Effector CD8-positive, alpha-beta T cell (primary cell): ENCODE measurements at places on chromosomes 3 and 15.

DNA sequence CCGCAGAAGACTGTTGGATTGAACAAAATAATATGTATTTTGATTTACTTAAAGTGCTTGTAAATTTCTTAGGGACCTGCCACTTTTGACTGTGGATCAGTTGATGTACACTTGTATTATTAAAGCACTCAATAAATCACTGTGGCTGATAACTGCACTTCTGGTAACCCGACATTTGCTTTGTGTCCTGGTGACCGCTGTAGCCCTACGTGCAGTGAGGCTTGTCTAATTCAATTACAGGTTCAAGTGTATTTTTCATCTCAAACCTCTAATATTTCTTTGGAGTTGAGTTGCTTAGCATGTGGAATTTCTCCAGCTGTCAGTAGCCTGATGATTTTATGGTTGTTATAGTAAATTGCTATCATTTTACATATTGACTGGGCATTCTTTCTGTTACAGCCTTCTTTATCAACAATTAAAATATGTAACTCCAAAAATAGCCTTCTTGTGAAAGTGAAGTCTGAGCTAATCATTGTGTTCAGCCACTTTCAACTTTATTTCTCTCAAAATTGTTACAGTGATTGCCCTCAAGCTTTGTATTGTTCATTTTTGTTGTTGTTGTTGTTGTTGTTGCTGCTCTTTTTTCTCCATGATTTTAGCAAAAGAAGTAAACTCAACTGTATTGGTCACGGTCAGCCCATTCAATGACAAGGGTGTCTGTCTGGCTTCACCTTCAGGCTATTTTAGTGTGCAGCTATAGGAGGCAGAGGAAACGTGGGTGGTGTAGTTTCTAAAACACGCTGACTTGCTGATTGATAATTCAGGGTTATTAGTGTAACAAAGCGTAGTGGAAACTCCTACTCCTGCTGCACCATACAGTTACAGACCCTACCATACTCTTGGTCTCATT lies 215.1 kb upstream of the UBE2E1 start:
- no peak for DNase-seq

DNA sequence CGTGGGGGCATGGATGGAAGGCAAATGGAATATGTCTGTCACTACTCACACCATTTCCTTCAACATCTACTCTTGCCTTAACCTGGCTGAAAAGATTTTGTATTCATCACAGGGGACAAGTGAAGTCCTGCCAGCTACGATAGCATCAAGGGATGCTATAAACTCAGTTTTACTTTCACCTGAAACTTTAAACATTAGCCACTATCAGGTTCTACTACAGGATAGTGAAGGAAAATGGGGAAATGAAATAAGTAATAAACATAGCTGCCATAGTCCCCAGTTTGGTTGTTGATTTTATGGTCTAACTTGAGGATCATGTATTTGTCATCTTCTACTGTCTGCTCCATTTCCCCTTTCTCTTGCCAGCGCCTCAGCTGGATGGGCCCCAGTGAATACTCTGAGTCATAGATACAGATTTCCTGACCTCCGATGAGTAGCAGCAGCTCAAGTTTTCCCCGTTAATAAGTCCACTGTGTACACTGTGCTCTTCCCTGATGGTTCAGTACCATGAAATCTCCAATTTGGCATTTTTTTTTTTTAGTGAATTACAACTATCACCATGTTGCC lies 338.2 kb upstream of the SLCO3A1 start:
- no peak for DNase-seq

- no peak for DNase-seq
These were observed 200.8 kb upstream of the IL12A start for GRCh38 chr3:159787794-159788205.

DNA sequence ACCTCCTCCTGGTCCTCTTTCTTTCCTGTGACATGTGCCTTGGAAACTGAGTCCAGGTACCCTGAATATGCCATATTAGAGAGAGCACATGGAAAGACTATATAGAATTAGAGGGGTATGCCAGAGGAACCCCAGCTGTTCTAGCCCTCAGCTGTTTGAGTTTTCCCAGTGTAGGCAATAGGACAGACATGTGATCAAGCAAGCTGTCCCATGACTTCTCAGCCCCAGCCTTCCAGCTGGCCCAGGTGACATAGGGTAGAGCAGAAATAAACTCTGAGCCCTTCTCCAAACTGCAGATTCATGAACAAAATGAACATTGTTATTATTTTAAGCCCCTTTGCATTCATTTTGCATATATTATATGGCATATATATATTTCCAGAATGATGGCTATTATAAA lies 118.7 kb downstream of the PPM1L start:
- no peak for DNase-seq

DNA sequence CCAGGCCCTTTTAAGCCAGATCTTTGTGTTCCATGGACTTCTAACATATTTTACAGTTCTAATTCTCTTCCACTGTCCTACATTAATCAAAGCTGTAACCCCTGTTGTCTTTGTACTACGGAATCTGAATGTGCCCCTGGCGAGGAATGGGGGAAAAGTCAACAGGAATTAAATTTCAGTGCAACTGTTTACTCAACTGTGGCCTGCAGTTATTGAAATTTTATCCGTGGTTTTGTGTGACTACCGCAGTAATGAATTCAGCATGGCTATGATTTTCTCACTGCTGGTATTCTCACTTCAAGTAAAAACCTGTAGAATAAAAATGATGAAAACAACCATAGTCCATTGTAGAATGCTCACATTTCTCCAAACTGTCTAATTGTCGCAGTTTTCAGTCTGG lies 388.0 kb downstream of the FOXP1 start:
- DNase-seq, result no peak

- no peak for DNase-seq
These were observed 49.5 kb downstream of the HEG1 start for GRCh38 chr3:125006291-125006731.

DNA sequence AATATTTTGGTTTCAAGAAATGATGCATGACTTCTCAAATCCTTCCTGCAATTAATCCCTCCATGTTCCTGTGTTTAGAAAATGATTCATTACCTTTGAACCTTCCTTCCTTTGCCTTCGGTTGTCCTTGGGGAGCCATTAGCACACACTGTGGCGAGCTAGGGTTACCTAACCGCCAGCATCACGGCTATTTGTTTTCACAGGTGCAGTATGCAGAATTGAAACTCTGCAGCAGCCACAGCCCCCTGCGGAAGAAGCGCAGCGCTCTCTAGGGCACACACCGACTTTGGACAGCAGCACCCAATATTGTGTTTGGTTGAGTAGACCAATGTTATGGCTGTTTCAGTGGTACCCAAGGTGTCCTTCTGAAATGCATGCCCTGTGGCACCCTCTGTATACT lies 247.4 kb downstream of the MCTP2 start:
- no peak for DNase-seq

DNA sequence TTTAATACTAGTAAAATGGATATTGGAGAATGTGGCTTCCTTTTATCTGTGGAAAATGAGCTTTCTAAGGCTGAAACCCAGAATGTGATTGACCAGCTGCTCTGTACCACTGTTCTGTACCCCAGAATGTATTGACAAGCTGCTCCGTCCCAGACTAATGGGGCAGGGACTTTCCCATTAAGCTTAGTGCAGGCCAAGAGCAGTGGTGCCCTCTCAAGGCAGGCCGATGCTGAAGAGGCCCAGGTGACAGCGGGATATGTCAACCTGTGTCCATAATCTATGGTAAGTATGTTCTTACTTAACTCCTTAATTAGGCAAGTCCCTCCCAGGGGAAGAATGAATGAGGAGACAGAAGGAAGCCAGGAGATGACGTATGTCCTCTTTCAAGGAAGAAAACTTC lies 31.1 kb downstream of the SGO1 start:
- no peak for DNase-seq

GRCh38 chr15:72078887-72079286 lies 39.1 kb downstream of the MYO9A start:
- no peak for DNase-seq

DNA sequence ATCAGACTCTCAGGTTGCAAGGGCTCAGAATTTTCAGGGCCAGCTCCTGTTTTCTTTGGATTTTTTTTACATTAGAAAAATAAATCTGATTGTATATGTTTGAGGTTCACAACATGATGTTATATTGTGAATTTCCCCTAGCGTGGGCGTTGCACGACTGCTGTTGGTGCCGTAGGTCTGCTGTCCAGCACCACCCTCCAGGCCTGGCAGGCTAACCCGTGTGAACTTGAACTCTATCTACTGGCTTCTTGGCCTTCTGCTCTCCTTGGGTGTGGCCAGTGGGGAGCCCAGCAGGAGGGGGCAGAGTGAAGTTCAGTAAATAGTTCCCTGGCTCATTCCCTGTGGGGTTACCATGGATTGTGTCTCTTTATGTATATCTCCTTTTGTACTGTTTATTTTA lies 80.5 kb upstream of the RORA start:
- DNase-seq, result no peak

GRCh38 chr3:9947025-9947995 lies 4.9 kb downstream of the PRRT3 start:
- no peak for DNase-seq

GRCh38 chr3:96083610-96084009 lies 730.8 kb upstream of the EPHA6 start:
- no peak for DNase-seq

GRCh38 chr15:92725171-92725570 lies 69.6 kb upstream of the FAM174B start:
- DNase-seq, result no peak

- no peak for DNase-seq
These were observed 700 bp upstream of the BLM start for GRCh38 chr15:90716317-90716975.

GRCh38 chr15:20345401-20345958 lies 196.1 kb downstream of the GOLGA6L6 start:
- no peak for DNase-seq

GRCh38 chr3:41029356-41029755 lies 169.9 kb upstream of the CTNNB1 start:
- no peak for DNase-seq
